ENCODE measurements at places on chromosomes 16 and 17.

DNA sequence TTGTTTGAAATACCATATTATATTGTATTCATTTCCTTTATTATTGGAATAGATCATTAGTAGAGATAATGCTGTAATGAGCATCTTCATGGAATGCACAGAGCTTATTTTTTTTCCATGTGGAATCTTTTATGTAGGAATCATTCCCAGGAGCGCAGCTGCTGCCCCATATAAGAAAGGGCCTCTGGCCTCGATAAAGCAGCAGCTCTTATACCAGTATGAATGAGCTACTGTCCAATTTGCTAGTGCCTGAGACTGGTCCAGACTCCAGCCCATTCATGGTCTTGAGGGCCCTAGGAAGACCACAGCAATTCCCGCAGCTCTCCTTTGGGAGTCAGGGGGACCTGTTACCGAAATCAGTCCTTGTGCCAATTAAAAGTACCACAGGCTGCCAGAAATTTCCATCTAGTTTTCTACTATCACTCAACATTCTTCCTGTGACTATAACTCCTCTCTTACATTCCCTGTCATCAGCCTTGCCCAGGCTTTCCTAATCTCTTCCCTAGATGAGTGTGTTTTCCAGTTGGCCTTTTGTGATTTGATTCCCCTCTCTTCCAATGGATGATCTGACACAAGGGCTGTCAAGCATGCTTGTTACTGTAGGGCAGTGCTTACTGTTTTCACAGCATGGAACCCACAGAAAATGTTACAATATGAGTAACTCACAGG is 1.9 kb downstream of the ZNF843 start:
- DNase-seq = no peak

DNA sequence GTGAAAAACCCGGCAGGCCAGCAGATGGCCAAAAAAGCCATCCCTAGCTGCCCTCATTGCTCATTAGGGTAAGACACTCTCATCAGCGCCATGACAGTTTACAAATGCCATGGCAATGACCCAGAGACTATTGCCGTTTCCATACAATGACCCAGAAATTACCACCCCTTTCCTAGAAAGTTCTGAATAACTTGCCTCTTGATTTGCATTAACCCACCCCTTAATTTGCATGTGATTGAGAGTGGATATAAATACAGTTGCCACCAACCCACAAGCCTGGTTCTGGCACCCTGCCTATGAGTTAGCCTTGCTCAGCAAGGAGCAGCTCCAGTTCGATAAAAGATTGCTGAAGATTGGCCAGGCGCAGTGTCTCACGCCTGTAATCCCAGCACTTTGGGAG is 16.1 kb upstream of the C16orf54 start:
- DNase-seq = no peak

- peak; percentile 53 for DNase-seq
Observed at GRCh38 chr17:39653662-39654331, 11.4 kb upstream of the TCAP start.

GRCh38 chr16:47359478-47359877 is 101.4 kb downstream of the ITFG1 start:
- DNase-seq = no peak

DNA sequence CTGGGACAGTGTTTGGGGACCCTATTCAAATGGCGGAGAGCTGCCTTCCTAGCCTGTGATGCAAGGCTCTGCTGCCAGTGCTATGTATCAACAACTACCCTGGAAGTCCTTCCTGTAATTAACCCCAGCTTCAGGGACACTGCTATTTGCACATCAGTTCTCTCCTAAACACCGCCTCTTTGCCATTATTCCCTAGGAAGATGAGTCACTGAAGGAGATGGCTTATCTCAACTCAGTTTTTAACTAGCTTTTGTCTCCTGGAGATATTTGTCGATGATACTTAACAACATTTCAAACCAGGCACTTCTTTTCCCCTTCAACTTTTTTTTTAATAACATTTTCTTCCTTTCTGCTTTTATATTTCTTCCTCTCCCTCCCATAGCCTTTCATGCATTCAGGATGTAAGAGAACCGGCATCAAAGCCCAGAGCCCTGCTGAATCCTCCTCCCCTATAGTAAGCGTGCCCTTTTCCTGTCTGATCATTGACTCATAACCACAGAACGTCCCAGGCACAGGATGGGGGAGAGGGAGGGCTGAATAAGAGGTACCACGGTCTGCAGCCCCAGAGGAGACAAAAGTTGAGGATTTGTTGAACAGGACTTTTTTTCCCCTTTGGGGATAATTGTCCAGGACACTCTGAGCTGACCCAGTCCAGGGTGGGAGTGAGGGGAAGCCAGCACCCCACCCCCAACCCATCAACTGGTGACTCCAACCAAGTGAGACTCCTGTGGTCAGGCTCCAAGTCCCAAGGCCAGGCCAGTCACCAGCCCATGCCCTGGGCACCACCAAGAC is 387.8 kb upstream of the SALL1 start:
- DNase-seq = peak; percentile 91

GRCh38 chr16:83345846-83346640 is 461.7 kb upstream of the HSBP1 start:
- no peak for DNase-seq

- DNase-seq = no peak
Observed at GRCh38 chr16:84794186-84794585, 25.6 kb upstream of the CRISPLD2 start.

DNA sequence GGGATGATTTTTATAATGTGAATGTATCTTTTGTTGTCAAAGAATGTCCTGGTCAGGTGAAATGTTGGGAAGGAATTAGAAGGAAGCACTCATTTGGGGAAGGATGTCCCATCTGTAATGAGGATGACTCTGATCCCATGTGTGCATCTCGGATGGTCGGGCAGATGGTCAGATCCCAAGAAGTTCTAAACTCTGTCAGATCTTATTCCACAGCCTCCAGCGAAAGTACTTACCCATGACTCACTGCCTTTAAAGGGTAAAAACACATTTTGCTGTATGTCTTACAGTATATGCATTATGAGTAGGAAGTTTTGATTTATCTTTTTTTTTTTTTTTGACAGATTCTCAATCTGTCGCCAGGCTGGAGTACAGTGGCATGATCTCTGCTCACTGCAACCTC is 548 bp upstream of the KRTAP4-11 start:
- DNase-seq = no peak

DNA sequence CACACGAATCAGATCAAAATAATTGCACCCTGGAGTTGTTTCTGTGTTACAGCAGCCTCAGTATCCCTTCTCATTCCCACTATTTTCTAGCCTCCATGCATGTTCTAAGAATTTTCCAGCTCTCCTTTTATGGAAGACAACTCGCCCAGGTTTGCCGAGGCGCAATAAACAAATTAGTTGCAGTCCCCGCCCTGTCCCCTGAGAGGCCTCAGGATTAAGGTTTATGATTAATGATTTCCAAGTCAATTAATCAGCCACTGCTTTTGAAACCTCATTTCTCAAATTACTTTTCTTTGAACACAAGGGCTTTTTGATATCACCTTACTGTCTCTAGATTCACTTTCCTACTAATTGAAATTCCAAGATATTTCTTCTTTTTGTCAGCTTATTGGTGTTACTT is 138.3 kb upstream of the HSBP1 start:
- DNase-seq = no peak

Measured in LHCN-M2 (cell line).